ENCODE measurements at places on chromosomes 12 and 14. TPM values are rescaled to one million over a fixed set of nuclear protein-coding genes. Genes with fewer than 3 reads are reported as not detected.

- no peak overlapping the region for H3K27ac ChIP-seq
- no peak for DNase-seq
- no peak overlapping the region for H3K4me3 ChIP-seq
- H3K4me1 ChIP-seq = no peaks in the 10 kb centered on the region
Measured at GRCh38 chr12:91065396-91065795, 7.6 kb upstream of the KERA start.

DNA sequence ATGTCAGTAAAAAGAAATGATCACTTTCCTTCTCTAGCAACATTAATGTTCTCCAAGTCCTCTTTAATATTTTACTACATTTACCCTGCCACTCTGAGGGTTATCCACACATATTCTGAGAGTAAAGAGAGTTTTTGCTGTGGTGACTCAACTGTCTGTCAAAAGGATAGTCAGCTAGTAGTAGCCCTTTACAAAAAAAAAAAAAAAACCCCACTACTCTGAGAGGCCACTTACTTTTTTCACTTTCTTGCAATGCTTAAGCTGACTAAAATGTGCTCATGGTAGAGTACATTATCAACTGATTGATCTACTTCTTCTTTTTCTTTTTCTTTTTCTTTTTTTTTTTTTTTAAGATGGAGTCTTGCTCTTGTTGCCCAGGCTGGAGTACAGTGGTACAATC, 27.6 kb upstream of the PPM1A start:
- H3K27ac ChIP-seq = no peak overlapping the region
- no peak overlapping the region for H3K4me3 ChIP-seq
- no peaks in the 10 kb centered on the region for H3K4me1 ChIP-seq

DNA sequence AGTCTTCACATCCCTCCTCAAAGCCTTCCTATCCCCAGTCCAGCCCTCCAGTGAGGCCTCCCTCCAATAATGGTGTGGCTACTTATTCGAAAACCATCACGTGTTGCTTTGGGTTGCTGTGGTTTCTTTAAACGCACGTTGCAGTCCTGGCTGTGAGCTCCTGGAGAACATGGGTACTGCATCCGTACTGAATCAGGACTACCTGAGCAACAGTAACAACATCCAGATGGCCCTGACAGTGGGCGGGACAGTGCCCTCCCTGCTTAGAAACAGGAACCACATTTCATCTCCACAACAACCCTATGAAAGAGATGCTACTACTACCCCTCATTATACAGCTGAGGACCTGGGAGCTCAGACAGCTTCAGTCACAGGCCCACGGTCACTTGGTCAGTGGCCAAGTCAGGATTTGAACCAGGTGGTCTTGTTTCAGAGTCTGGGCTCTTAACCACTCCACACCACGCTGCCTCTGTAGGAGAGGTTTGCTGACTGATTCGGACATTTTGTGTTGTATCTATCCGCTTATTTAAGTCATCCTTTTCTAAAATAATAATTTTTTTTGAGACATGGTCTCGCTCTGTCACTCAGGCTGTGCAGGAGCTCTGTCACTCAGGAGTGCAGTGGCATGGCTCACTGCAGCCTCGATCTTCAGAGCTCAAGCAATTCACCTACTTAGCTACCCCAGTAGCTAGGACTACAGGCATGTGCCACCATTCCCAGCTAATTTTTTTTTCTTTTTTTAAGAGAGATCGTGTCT, 104.8 kb downstream of the DPF3 start:
- no peak overlapping the region for H3K27ac ChIP-seq
- no peak overlapping the region for H3K4me3 ChIP-seq
- H3K27me3 ChIP-seq = peaks cover 6% of the 10 kb centered on the region
- H3K36me3 ChIP-seq = no peaks in the 10 kb centered on the region

GRCh38 chr14:58947814-58948445, 240.5 kb upstream of the DAAM1 start:
- no peaks in the 10 kb centered on the region for H3K36me3 ChIP-seq
- H3K27ac ChIP-seq = no peak overlapping the region
- no peaks in the 10 kb centered on the region for H3K4me1 ChIP-seq
- H3K27me3 ChIP-seq = no peaks in the 10 kb centered on the region
- no peak overlapping the region for H3K4me3 ChIP-seq

- H3K4me1 ChIP-seq = peaks cover 2% of the 10 kb centered on the region
- H3K27me3 ChIP-seq = no peaks in the 10 kb centered on the region
- no peaks in the 10 kb centered on the region for H3K36me3 ChIP-seq
Measured at GRCh38 chr12:84276215-84276614, 636.4 kb downstream of the SLC6A15 start.

CAPZA3 gene
- not detected for total RNA-seq

DNA sequence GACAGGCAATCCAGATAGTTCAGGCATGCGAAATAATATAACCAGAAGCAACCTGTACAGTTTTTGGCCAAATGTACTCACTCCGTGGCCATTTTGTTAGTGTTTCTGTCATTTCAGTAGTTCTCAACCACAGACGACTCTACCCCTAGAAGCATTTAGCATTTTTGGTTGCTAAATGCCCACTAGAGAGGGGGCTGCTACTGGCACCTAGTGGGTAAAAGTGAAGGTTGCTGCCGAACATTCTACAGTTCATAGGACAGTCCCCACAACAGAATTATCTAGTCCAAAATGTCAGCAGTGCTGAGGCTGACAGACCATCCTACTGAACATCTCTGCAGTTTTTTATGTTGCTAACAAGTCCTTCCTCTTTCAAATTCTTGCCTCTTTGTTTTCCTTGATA, 107.4 kb downstream of the TSHR start:
- H3K27me3 ChIP-seq = no peaks in the 10 kb centered on the region
- no peaks in the 10 kb centered on the region for H3K4me1 ChIP-seq
- H3K27ac ChIP-seq = no peak overlapping the region

RNASE11 gene
- not detected for total RNA-seq

- H3K27me3 ChIP-seq = no peaks in the 10 kb centered on the region
- no peak overlapping the region for H3K27ac ChIP-seq
- no peak for DNase-seq
- no peak overlapping the region for H3K4me3 ChIP-seq
- H3K4me1 ChIP-seq = no peaks in the 10 kb centered on the region
Measured at GRCh38 chr12:40170593-40170992, 54.2 kb upstream of the LRRK2 start.

OR6C2 gene
- total RNA-seq = not detected

BIN2 gene
- not detected for total RNA-seq

DNA sequence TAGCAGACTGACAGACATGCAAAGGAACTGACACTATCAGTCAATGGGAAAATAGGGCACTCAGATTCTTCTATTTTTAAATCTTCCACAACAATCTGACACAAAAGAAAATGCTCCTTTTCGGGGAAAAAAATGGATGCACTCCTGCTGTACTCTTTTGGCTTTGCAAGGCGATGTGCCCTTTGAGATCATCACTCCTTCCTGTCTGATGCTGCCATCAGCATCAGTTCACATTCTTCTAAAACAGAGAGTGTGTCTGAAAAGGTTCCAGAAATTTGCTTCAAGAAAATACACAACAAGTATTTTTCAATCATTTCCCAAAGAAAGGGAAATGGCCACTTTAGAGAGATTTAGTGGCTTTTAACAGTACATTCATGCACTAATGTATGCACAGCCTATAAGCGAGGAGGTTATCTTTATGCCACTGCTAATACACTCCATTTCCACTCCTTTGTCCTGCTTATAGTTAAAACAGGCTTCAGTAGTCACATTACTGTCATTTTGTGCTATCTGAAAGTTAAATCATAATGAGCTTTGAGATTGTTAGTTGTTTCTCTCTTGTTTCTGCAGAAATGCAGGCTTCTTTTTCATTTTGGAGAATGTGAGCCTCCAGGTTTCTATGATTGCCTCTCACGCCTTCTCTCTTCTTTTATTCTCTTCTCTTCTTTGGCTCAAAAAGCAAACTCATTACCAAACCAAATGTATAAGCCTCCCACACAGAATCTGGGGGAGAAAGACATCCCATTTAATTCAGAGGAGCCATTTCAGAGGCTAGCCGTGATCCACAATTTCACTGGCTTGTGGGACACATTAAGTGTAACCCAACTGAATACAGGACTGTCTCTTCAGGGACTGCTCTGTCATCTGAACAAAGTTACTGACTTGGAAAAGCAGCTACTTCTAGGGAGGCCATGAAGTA, 110.9 kb upstream of the CCDC196 start:
- H3K36me3 ChIP-seq = no peaks in the 10 kb centered on the region
- no peak overlapping the region for H3K27ac ChIP-seq
- DNase-seq = no peak
- H3K4me1 ChIP-seq = no peaks in the 10 kb centered on the region

ADCY4 gene
- total RNA-seq = not detected

MANSC1 gene
- not detected for total RNA-seq

GRCh38 chr14:38384741-38385140, 128.8 kb upstream of the CLEC14A start:
- DNase-seq = no peak
- no peak overlapping the region for H3K27ac ChIP-seq
- no peaks in the 10 kb centered on the region for H3K27me3 ChIP-seq
- H3K4me3 ChIP-seq = no peak overlapping the region

CNIH1 gene
- total RNA-seq = 173 TPM

GRCh38 chr12:27899151-27899661, 73.3 kb downstream of the PTHLH start:
- H3K4me1 ChIP-seq = peaks cover 8% of the 10 kb centered on the region
- H3K4me3 ChIP-seq = no peak overlapping the region
- H3K36me3 ChIP-seq = no peaks in the 10 kb centered on the region
- H3K27me3 ChIP-seq = no peaks in the 10 kb centered on the region

DNA sequence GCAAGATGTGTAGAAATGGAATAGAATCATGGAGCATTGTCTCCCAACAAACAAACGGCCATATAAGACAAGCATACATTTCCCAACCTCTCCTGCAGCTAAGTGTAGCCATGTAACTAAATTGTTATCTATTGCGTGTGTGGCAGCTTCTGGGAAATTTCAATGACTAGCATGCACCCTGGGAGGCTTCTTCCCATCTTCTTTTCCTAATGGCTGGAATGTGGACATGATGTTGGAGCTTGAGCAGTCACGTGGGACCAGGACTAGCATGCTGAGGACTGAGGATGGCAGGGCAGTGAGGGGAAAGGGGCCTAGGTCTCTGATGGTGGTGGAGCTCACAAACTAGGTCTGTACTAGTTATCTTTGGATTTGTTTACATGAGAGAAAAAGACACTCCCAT, 21.7 kb upstream of the CTDSP2 start:
- H3K36me3 ChIP-seq = no peaks in the 10 kb centered on the region
- DNase-seq = peak; percentile 93
- peaks cover 13% of the 10 kb centered on the region for H3K27me3 ChIP-seq
- peaks cover 34% of the 10 kb centered on the region for H3K4me1 ChIP-seq
- peak overlapping the region; percentile 37 for H3K4me3 ChIP-seq

- peaks cover 19% of the 10 kb centered on the region for H3K4me1 ChIP-seq
- H3K4me3 ChIP-seq = no peak overlapping the region
- H3K27me3 ChIP-seq = no peaks in the 10 kb centered on the region
- no peak for DNase-seq
- no peaks in the 10 kb centered on the region for H3K36me3 ChIP-seq
Measured at GRCh38 chr12:54045868-54046521, 7.6 kb upstream of the HOXC4 start.

KRT71 gene
- total RNA-seq = not detected

GRCh38 chr12:84355561-84355960, 557.0 kb downstream of the SLC6A15 start:
- no peak overlapping the region for H3K4me3 ChIP-seq
- H3K4me1 ChIP-seq = no peaks in the 10 kb centered on the region
- H3K36me3 ChIP-seq = no peaks in the 10 kb centered on the region
- no peak for DNase-seq
- no peak overlapping the region for H3K27ac ChIP-seq

MFAP5 gene
- total RNA-seq = 0.23 TPM

- H3K4me1 ChIP-seq = no peaks in the 10 kb centered on the region
- H3K4me3 ChIP-seq = no peak overlapping the region
- DNase-seq = no peak
- no peaks in the 10 kb centered on the region for H3K36me3 ChIP-seq
- no peaks in the 10 kb centered on the region for H3K27me3 ChIP-seq
Measured at GRCh38 chr12:128693771-128694170, 130.0 kb downstream of the SLC15A4 start.

KRT72 gene
- not detected for total RNA-seq

GRCh38 chr14:96105926-96106441, 66.8 kb downstream of the C14orf132 start:
- H3K27me3 ChIP-seq = no peaks in the 10 kb centered on the region
- no peak for DNase-seq
- H3K4me3 ChIP-seq = no peak overlapping the region
- H3K27ac ChIP-seq = no peak overlapping the region

All from SJCRH30 (cell line).